HEK293T (cell line): ENCODE measurements at places on chromosomes 12 and 14.

GRCh38 chr12:3896356-3896755, 23.2 kb upstream of the PARP11 start:
- no peak for DNase-seq

DNA sequence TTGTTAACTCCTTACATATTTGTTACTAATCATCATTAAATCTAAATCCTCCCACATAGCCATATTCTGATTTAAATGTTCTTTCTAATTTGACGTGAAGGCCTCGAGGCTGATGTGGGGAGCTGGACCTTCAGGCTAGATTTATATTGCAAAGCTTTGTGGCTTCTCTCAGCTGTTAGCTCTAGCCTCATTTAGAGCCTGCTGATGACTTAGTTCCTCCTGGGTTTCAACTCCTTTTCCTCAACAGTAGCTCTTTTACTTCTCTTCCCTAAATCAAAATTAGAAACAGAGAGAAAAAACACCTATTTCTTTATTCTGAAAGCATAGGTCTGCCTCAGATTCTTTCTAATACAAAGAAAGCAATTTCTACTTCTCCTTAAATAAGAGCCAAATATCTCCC, 477.5 kb upstream of the CCDC196 start:
- DNase-seq, result no peak

GRCh38 chr12:105342464-105342863, 12.0 kb downstream of the C12orf75 start:
- DNase-seq, result no peak

- no peak for DNase-seq
Measured at GRCh38 chr12:88896958-88897357, 316.7 kb upstream of the KITLG start.

- DNase-seq, result no peak
Measured at GRCh38 chr12:122001466-122002209, 20.0 kb upstream of the BCL7A start.
